ENCODE measurements at places on chromosomes 2 and 18.

GRCh38 chr2:216575465-216575864 is 57.8 kb upstream of the IGFBP2 start:
- no peak for DNase-seq

DNA sequence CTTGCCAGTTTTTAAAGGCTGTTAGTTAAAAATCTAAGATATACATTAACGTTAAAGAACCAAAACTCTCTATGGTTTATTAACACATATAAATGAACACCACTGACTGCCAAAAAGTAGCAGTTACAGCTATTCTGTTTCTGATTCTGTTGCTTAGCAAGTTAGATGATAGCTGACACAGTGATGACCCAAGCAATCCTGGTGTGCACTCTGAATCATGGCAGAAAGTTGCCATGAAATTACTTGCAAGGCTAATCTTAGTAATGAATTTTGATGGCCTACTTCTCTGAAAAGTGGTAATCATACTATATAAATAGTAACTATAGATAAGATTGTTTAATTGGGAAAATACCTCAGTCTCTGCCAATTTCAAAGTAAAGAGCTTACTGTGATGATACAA is 57.7 kb downstream of the ROCK2 start:
- DNase-seq = no peak

DNA sequence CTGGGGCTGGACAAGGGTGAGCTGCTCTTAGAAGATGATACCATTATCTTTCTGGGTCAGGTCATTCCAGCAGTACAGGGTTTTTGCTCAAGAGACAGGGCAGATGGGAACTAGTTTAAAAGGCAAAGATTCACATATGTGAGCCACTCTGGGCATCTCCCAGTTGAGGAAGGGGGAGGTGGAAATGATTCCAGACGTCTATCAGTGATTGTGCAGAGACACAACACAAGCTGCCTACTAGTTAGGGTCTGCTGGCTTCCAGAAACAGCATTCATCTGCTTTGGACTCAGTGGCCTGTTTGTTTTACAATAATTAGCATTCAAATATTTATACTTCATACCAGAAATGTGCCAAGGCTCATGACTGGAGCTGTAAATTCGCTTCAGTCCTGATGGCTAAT is 32.3 kb downstream of the ST6GAL2 start:
- no peak for DNase-seq

DNA sequence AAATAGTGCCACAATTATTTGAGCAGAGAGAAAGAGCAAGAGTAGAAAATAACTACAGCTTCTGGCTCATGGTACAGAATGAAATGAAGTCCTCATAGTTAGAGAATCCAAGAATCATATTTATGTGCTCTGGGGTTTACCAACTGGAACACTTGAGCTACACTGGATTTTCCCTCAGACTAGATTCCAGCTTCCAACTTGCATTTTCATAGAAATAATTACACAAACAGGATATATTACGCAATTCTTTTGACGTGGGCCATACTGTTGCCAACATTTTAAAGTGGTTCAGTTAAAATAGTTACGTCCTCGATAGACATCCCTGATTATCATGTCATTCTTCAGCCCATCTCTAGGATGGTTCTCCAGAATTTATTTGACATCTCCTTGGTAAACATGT is 129.2 kb downstream of the ETAA1 start:
- no peak for DNase-seq

DNA sequence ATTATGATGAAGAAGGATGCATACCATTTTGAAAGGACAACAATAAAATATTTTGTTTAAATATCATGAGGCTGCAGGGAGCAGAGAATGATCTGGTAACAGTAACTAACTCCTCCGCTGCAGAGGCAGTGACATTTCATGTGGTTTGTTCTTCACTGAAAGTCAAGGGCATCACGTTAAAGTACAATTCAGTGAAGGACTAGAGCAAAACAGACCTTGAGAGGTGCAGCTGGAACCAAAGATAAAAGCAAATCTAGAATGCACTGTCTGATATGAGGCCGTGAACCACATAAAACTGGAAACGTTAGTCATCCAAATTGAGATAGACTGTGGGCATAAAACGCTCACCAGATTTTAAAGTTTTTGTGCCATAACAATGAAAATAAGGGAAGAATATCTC is 522.9 kb upstream of the TNP1 start:
- no peak for DNase-seq
